Suppressor macrophage (primary cell): ENCODE measurements at places on chromosomes 16 and 17.
A peak's percentile ranks its signal among the peaks of the same experiment; 100 is the strongest.

- no peak for DNase-seq
Measured at GRCh38 chr17:79459846-79460245, 151.0 kb downstream of the RBFOX3 start.

GRCh38 chr17:61390479-61390791 is 9.2 kb upstream of the TBX2 start:
- no peak for DNase-seq

DNA sequence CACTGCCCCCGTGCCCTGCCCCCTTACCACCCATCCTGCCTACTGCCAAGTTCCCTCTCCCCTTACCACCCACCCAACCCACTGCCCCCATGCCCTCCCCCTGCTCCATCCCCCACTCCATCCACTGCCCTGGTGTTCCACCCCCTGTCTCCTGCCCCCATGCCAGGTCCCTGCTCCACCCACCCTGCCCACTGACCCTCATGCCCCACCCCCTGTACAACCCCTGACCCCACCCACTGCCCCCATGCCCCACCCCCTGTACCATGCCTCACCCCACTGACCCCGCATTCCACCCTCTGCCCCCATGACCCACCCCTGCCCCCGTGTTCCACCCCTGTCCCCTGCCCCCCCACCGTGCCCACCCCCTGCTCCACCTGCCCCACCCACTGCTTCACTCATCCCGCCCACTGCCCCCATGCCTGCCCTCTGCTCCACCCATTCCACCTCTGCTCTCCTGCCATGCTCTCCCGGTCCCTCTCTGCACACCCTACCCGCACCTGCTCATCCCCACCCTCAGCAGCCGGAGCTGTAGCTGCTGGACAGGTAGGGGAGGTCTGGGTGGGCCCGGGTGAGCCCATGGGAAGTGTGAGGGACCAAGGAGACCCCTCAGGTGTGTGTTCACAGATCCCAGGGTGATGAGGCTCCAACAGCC is 7.4 kb upstream of the FN3KRP start:
- no peak for DNase-seq

- DNase-seq = no peak
Measured at GRCh38 chr16:81514568-81515258, 70.1 kb downstream of the CMIP start.

DNA sequence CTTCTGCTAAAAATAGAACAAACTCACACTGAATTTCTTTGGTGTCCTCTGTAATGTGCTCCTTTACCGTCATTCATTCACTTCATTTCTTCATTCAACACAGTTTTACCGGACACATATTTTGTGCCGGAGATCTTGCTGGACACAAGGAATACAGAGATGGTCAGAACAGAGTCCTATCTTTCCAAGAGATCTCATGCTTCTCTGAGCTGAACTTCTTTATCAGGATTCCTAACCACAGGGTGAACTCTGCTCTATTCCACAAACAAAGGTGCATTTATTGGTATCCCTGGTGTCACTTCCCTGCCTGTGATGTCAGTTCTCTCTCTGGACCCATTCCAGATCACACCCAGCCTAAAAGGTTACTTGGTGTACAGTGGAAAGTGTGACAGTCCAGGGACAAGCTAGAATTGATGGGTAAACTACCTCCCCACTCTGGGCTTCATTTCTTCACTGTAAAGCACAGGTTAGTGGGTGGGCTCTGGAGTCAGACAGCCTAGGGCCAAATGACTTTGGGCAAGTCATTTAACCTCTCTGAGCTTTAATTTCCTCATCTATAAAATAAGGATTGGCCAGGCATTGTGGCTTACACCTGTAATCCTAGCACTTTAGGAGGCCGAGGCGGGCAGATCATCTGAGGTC is 4.2 kb downstream of the IFI35 start:
- DNase-seq = no peak

- peak; percentile 9 for DNase-seq
Measured at GRCh38 chr16:23182679-23183542, at the start of gene SCNN1G. Gene SCNN1G (plus strand): TSS chr16:23182745. CDS start chr16:23186272, 3,527 bp downstream.

DNA sequence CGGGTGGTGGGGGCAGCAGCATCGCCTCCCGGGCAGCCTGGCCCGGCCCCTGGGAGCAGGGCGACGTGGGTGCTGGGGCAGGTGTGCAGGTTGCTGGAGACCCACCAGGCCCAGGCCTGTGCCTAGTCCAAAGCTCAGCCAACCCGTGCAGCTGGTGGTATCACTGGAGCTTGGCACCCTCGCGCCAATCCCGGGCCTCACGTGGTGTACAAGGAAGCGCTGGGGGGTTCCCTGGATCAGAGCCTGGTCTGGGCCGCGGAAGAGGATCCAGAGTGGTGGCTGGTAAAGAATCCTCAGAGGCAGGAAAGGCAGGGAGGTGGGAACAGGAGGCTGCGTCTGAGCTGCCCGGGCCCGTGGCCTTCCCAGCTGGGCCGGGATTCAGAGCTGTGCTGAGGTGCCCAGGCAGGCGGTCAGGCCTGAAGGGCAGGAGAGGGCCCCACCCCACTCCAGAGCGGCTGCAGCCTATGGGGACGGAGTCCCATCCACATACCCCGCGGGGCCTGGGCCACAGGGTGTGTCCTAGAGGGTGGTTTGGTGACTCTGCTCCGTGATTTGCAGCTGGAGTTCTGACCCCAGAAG is 36.2 kb downstream of the ZFPM1 start:
- no peak for DNase-seq

GRCh38 chr17:21475571-21475970 is 99.4 kb downstream of the KCNJ12 start:
- no peak for DNase-seq

GRCh38 chr17:44587339-44587738 is 30.1 kb downstream of the FZD2 start:
- no peak for DNase-seq

DNA sequence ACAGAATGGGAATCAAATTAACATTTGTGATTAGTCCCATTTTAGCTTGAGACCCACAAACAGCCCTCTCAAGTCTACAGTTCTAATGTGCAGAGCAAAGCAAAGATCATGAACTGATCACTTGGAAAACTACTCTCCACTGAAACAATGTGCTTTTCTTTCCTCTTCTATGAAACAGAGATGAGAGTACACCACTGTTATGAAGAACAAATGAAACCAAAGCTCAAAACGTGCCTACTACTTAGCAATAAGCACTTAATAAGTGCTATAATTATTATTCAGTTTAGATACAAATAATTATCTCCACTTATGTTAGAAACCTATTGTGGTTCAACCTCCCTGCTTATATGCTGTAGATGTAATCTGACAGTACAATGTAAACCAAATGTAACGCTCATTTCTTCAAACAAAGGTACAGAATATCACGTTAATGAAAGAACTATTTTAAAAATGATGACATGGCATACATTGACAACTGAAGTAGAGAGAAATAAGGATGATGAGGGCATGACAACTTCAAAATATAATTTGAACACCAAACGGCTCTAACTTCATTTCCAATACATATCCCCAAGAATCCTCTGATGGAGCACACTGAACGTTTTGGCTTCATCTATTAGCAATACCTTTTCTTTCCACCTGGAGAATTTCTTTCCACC is 2.0 kb downstream of the VPS35 start:
- no peak for DNase-seq

GRCh38 chr16:14366974-14367707 is 262.9 kb downstream of the PARN start:
- no peak for DNase-seq

DNA sequence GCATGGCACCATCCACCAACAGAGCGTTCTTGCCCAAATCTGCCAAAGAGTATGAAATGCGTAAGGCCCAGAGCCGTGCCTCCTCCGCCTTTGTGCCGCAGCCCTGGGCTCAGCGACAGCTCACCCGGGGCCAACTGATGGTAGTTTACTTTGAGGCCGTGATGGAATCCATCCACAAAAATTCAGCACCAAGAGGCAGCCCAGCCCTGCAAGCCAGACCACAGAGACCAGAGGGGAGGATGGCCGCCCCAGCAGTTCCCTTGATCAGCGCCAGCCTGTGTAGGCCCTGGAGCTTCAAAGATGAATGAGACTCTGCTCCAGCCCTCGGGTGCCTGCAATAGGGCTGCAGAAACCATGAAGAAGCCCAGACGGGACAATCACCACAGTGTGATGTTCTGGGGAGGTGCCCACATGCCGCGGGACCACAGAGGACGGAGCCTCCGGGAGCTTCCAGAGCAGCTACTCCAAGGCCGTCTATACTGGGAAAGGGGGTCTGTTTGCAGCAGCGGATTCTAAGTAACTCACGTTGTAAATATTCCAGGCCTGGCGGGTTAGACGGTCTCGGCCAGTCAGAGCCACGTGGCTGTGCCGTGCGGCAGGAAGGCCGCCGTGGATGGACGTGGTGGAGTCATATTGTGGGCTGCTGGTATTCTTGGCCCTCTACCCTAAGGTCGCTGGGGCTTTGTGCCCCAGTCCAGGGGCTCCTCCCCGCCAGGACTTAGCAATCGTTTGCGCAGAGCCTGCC is 80.3 kb downstream of the RBFOX3 start:
- DNase-seq = no peak

- DNase-seq = no peak
Measured at GRCh38 chr17:81438007-81438659, 42.9 kb downstream of the BAHCC1 start.

DNA sequence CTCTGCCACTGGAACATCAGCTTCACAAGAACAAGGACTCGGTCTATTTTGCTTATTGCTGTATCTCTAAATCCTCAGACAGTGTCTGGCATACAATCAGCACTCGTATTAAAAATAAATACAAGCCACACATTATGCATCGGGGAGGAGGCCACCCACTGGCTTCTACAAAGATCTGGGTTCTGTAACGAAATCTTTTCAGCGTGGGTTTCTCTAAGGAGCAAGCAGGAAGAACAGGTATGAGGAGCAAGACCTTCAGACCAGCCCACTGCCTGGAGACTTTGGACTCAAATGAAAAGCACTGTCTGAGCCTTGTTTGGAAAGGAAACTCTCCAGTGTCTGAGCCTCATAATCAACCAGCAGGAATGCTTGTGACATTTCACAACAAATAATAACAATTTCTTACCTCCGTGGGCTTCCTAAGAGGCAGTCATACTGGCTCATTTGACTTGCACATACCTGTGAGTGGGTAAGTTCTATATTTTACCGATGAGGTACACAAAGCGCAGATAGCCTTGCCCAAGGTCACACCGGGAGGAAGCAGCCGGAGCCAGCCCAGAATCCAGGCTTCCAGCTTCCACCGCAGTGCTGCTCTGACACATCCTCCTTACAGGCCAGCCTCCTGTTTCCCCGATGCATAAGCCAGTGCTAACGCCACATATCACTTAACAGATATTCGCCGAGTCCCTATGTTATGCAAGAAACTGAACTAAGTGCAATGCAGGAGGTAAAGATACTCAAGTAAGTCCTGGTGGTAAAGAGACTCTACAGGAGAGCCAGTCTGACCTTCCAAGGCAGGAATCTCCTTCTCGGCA is 118.6 kb upstream of the TNRC6C start:
- no peak for DNase-seq

DNA sequence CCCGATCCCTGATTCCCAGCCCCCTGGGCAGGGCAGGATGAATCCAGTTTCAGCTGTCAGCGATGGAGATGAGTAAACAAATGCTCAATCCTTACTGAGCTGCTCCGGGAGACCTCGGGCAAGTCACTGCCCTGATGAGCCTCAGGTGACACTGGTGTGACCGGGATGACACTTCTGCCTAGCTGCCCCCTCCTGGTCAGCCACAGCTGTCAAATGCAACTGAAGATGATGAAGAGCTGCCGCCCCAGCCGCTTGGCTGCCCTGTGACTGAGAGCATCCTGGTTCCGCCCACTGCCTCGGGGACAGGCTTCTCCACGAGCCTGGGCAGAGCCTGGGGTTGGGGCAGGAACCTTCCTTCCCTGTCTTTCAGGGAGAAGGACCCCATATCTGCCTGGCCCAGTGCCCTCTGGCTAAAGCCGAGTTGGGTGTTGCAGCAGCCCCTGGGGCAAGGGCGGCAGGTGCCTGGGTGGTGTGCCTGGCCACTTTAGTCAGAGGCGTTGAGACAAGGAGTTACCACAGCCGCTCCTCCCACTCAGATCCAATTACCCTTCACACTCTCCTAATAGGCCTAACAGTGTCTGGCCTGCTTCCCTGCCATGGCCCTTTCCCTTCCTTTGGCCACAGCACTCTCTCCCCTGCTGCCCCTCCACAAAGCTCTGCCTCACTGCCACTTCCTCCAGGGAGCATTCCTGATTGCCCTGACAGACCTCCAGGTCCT is 5.5 kb downstream of the CCL17 start:
- DNase-seq = peak; percentile 69

GRCh38 chr16:29007730-29008593 is 23.1 kb downstream of the LAT start:
- DNase-seq = peak; percentile 65

GRCh38 chr17:61789872-61790271 is 73.5 kb downstream of the BRIP1 start:
- DNase-seq = no peak

GRCh38 chr17:74957935-74958740 is 14.4 kb downstream of the HID1 start:
- DNase-seq = peak; percentile 89

DNA sequence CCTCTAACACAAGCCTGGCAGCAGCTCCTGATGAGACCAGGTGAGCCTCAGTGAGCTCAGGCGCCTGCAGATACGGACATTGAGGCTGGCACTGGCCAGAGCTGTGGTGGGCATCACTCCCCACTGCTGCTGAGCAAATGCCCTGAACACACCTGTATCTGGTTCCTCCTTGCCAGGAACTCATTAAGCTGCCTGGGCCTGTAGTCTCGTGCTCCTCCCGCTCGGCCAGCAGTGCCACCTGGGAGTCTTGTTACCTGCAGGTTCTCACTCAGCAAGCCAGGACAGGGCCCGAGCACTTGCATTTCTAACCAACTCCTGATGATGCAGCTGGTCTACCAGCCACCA is 13.3 kb downstream of the EIF4A3 start:
- DNase-seq = no peak

DNA sequence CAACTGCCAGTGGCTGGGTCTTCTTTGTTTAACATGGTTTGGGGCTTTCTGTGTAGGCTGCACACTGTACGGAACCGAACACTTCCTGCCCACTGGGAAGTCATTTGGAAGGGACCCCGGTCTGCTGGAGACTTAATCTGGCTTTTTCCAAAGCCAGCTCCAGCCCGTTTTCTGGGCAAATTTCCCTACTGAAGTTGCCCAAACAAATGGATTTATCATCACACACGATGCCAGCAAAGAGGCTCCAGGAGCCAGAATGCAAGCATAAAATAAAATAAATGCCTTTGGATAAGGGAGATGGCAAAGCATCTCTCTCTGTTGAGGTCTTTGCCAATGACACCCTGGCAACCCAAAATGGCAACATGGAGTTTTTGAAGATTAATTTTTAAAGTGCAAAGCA is 259.9 kb upstream of the IRX3 start:
- no peak for DNase-seq

GRCh38 chr16:83187405-83187804 is 560.6 kb downstream of the CDH13 start:
- DNase-seq = peak; percentile 11

- DNase-seq = no peak
Measured at GRCh38 chr17:60525328-60525684, 736 bp downstream of the APPBP2 start.

DNA sequence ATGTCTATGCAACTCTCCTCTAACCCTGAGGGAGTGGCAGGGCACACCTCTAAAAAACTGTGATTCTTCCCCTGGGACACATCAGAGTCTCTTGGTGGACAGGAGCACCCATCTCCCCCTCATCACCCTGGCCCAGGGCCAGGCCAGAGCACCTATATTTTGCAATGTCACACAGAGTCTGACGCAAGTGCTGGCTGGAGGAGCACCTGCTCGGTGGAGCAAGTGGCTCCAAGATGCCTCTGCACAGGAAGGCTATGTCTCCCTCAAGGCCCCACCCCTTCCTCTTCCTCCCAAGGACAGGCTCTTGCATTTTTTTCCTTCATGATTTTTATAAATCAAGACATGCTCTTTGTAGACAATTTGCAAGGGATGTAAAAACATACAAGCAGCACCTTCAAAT is 13.3 kb downstream of the SNN start:
- DNase-seq = no peak

GRCh38 chr17:40018211-40019121 is 3.2 kb downstream of the CSF3 start:
- no peak for DNase-seq
